ENCODE measurements at places on chromosomes 11 and 22. TPM values are rescaled to one million over a fixed set of nuclear protein-coding genes. Genes with fewer than 3 reads are reported as not detected.

DNA sequence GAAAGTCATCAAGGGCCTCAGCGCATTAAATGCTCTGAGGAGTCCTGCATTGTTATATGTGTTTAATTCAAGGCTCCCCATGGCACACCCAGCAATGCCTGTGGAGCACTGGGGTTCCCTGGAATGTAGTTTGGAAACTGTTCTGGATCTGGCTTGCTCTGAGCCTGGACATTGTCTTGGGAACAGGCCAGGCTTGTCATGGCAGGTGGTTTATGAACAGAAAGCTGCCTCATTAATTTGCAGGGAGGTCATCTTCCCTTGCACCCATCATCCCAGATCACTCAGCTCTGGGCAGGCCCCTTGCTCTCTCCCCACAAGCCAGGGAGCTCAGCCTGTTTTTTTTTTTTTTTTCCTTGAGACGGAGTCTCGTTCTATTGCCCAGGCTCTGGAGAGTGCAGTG, 32.9 kb downstream of the RPS6KA4 start:
- H3K4me3 ChIP-seq: no peak overlapping the region
- peaks cover 2% of the 10 kb centered on the region for H3K27me3 ChIP-seq
- H3K36me3 ChIP-seq: no peaks in the 10 kb centered on the region
- H3K27ac ChIP-seq: no peak overlapping the region

GRCh38 chr11:103433386-103434072, 324.3 kb downstream of the DYNC2H1 start:
- peaks cover 8% of the 10 kb centered on the region for H3K36me3 ChIP-seq
- DNase-seq: no peak
- H3K4me3 ChIP-seq: no peak overlapping the region
- no peak overlapping the region for H3K27ac ChIP-seq
- H3K27me3 ChIP-seq: no peaks in the 10 kb centered on the region
- H3K4me1 ChIP-seq: no peaks in the 10 kb centered on the region

Gene SGSM1
- 5.5 TPM for total RNA-seq

Gene IFTAP
- 37.0 TPM for total RNA-seq

- no peaks in the 10 kb centered on the region for H3K36me3 ChIP-seq
- H3K27ac ChIP-seq: no peak overlapping the region
- H3K4me3 ChIP-seq: peak overlapping the region; percentile 63
- H3K4me1 ChIP-seq: peaks cover 7% of the 10 kb centered on the region
- H3K27me3 ChIP-seq: no peaks in the 10 kb centered on the region
Measured at GRCh38 chr11:66745356-66746235, 16.6 kb upstream of the SPTBN2 start.

Gene PAX6
- total RNA-seq: not detected
